ENCODE measurements at places on chromosomes 5 and 9.

- DNase-seq: no peak
Observed at GRCh38 chr9:82148901-82149461, 160.4 kb downstream of the SPATA31D1 start.

- DNase-seq: no peak
Observed at GRCh38 chr9:110769667-110770066, 101.1 kb downstream of the MUSK start.

GRCh38 chr9:136693490-136694162 lies 6.4 kb upstream of the AGPAT2 start:
- DNase-seq: no peak

GRCh38 chr5:125526966-125527365 lies 780.5 kb upstream of the ZNF608 start:
- no peak for DNase-seq

- no peak for DNase-seq
Observed at GRCh38 chr9:128886211-128886891, 4.4 kb downstream of the LRRC8A start.

DNA sequence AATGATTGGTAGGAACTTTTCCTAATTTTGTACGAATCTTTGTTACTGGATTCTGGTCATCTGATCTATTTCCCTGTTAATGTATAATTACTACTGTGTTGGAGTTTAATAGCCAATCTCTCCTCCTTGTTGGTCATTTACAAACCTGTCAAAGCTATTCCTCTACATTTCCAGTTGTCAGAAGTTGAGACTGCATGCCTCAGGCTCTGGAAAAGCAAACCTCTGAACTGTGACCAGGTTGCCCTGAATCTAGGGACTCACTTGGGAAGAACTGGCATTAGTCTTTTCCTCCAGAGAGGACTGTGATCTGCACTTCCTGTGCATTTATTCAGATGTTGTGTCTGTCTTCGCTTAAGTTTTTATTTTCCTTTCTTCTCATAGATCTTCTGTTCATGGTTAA lies 16.1 kb downstream of the PDLIM4 start:
- DNase-seq: no peak

DNA sequence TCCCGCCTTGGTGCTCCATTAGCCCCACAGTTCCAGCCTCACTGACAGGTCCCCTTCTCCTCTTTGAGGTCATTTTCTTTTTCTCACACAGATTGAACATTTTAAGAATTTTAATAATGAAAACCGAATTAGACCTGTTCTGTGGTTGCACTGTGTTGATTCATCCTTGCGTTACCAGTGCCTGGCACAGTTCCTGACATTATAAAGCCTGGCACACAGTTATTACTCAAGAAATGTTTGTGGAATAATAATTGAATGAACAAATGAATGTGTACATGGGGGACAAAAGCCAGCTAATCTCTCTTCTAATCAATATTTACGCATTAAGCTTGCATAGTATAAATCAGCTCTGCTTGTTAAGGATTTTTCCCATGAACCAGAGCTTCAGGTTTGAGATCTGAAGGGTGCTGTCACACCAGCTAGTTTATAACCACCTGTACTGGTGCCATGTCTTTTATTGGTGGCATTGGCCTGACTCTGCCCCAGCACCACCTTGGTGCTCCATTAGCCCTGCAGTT lies 80.0 kb downstream of the SV2C start:
- DNase-seq: no peak

DNA sequence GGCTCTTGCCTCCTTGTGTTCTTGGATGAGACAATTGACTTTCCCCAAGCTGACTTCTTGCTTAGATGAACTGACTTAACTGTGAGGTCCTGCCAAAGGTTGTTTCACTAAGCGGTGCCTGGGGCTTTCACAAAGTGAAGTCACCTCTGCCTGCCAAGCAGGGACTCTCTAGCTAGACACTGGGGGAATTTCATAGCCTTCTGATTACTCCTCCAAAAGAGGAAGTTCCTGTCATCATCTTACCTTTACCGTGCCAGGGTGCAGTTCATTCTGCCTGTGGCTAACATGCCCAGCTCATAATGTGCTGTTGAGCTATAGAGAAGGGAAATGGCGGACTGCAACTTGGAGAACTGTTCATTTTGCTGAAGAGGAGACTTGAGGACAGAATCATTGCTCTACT lies 472.0 kb upstream of the WWC1 start:
- no peak for DNase-seq

DNA sequence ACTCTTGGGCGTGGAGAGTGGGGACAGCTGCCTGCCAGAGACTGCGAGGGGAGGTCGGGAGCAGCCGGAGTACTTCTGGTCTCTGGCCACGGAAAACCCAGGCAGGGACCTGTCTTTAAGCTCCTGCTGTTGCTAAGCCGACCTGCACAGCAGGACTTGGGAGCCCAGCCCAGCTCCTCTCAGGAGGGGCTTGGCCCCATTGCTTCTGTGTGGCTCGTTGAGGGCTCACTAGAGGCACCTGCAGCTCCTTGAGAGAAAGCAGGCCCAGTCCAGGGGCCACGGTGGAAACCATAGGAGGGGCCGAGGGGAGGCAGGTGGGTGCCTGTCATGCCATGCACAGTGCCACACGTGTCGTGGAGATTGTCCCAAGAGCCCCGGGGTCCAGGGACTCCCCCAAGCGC lies 3.3 kb upstream of the LCN2 start:
- DNase-seq: peak; percentile 84

DNA sequence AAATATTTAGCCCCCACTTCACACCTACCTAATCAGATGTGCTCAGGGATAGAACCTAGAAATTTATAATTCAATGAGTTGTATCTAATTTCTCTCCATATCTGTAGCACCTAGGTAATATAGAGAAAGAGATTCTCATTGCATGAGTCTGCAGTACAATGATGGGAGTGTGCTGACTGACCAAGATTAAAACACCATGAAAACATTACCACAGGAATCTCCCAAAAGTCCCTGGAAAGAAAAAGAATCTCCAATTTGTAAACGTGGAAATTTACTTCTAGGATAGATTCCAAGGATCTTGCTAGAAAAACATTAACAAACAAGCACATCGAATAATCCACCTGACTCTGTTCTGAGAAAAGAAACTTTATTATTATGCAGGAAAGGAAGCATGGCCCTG lies 45.0 kb upstream of the DMRTA1 start:
- no peak for DNase-seq

GRCh38 chr5:180114304-180115003 lies 42.9 kb upstream of the RNF130 start:
- DNase-seq: no peak

DNA sequence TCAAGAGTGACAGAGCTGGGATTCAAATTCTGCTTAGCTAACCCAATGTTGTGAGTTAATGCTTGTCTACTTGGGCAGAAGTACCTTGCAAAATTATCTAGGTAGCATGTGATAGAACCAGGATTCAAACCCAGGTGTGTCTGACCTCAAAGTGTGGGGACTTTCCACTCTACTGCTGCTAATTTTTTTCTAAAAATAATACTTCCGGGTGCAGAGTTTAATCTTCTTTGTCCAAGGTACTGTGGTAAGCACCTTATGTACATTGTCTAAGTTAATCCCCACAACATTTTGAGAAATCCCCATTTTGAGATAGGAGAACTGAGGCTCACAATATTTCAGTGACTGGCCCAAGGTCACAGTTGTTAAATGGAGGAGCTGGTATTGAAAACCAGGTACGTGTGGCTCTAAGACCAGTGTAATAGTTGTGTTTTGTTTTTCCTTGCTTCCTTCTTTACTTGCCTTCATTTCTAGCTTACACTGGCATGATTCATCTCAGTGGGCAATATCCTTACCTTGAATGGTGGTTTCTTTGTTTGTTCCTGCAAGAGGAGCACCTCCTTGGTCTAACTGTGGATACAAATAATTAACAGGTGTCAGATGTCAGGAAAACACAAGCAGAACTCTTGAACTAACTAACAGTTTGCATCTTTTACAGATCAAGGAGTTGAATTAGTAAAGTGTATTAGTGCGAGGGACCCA lies 7.5 kb downstream of the ALDOB start:
- no peak for DNase-seq

- DNase-seq: no peak
Observed at GRCh38 chr5:106825374-106825773, 845.4 kb downstream of the EFNA5 start.

DNA sequence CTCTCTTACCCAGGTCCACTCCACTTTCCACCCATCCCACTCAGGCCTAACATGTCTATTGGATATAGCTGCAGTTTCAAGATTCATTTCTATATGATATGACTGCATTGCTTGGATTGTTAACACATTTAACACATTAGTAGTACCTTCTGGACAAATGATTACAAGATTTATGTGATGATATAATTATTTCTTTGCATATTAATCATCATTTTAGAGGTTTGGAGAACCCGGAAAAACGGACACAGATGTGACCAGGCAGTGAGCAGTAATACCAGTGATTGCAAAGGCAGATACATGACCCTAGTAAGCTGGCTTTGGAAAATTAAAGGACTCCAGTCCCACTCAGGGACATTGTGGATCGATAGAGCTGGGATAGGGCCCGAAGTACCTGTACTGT lies 103.8 kb downstream of the PRR16 start:
- no peak for DNase-seq

DNA sequence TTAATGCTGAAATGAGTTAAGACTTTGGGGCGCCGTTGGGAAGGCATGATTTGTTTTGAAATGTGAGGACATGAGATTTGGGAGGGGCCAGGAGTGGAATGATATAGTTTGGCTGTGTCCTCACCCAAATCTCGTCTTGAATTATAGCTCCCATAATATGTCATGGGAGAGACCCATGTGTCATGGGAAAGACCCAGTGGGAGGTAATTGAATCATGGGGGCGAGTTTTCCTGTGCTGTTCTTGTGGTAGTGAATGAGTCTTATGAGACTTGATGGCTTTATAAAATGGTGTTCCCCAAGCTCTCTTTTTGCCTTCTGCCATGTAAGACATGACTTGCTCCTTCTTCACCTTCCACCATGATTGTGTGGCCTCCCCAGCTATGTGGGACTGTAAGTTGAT lies 5.1 kb downstream of the SLC25A48 start:
- no peak for DNase-seq

DNA sequence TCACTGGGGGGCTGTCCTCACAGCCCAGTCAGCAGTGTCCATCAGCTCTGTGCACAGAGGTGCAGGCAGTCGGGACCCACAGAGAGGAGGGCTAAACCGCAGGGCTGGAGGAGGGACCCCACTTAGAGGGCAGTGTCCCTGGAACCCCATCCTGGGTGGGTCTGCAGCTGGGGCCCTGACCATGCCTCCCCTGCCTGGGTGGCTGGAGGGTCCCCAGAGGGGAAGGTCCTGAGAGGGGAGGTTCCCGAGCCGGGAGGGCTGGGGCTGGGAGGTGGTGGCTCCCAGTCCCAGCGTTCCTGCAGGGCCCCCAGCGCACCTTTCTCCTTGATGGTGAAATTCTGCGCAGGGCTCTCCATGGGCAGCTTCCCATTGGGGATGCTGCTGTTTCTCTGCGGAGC lies 32.7 kb downstream of the EXOC3 start:
- DNase-seq: peak; percentile 86
